ENCODE measurements at places on chromosomes 1 and 21.

GRCh38 chr1:91724231-91724630 lies 161.7 kb downstream of the TGFBR3 start:
- no peak for DNase-seq

DNA sequence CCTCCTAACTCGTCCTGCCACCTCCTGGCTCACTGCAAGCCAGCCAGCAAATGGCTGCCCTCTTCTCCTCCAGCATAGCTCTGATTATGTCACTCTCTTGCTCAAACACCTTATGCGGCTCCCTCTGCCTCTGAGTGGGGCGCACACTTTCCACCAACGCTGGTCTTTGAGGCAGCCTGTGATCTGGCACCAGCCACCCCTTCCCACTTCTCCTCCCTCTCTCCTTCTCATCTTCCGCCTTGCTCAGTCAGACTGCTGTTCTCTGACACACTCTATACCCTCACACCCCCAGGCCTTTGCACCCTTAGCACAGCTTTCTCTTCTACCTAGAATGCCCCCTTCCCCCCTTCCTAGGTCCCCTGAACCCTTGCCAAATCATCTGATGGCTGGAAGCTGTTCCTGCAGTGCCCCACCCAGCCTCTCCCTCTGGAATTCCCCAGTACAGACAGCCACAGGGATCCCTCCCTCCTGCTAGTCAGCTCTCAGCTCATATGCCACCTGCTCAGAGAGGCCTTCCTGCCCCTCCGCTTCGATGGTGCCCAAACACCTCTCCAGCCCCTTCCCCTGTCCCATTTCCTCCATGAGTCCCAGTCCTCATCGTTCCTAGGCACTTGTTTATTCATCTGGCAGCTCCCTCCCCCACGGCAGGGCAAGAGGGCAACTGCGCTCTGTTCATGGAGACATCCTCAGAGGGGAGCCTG lies 21.7 kb upstream of the PEF1 start:
- peak; percentile 42 for DNase-seq

- DNase-seq: no peak
Measured at GRCh38 chr1:215094381-215094780, 11.8 kb downstream of the KCNK2 start.

- DNase-seq: no peak
Measured at GRCh38 chr1:203199002-203199401, 12.5 kb upstream of the CHI3L1 start.

GRCh38 chr1:39127513-39127912 lies 77.0 kb upstream of the MACF1 start:
- DNase-seq: peak; percentile 73

DNA sequence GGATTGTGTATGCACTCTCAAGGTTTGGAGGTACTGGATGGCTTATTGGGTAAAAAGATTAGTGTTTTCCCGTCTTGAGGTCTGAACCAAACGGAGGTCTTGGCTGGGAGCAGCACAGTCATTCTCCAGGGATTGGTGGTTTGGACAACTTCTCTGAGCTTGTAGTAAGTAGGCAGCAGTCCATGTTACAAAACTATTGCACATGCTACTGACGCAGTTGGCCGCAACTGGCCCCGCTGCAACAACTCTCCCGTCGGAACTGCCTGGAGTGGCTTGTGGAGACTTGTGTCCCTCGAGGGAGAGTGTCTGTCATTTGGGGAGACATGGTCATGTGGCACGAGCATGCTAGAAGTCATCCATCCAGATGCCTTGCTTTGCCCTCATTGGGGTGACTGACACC lies 276.0 kb downstream of the TM2D1 start:
- DNase-seq: peak; percentile 70

GRCh38 chr1:70897273-70897672 lies 150.3 kb downstream of the PTGER3 start:
- no peak for DNase-seq

- no peak for DNase-seq
Measured at GRCh38 chr21:43885721-43886120, 20.7 kb downstream of the AGPAT3 start.

- no peak for DNase-seq
Measured at GRCh38 chr1:43783671-43784205, 76.4 kb downstream of the ST3GAL3 start.

DNA sequence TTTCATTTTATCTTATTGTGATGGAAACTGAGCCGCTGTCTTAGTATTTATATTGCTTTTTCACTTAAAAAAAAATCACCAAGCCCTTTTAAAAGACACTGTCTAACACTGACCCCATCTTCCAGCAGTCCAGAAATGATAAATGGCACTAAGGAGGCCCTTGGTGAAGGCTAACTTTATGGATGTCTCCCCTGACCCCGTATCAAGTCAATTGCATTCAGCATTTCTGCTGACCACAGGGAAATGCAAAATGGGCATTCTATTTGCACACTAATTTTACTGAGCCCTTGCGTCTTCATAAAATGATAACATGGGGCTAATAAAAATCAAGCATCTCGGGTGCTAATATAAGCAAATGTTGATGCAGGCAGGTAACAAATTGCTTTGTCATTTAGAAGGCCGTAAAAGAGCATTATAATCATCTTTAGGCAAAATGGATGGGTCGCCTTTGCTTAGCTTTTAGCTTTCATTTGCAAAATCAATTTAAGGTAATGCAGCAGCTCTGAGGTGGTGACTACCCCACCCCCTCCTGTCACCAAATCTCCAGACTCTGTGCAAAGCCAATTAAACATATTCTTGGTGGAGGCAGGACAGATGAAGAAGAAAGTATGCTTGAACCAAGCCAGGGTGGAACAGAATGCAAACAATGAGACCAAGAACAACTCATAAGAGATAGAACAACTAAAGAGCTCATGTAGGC lies 110.8 kb downstream of the BEND5 start:
- no peak for DNase-seq

DNA sequence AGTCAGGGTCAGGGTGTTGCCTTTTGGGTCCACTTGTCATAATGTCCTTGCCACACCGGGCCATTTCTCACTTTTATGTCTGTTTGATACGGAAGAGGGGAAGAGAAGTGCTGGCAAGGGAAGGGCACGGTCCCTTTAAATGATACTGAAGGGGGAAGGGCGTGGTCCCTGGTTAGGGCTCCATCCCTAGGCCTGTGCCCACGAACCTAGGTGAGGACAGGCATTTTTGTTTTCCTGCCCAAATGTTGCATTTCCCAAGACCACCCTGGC lies 25.2 kb downstream of the B3GALT5 start:
- no peak for DNase-seq
